Thoracic aorta (tissue), 2 donors: ENCODE measurements at places on chromosomes 7 and 10. TPM values are rescaled to one million over a fixed set of nuclear protein-coding genes. Genes with fewer than 3 reads are reported as not detected.

ZNF853 gene
- 12.7 TPM for total RNA-seq

H2BK1 gene
- total RNA-seq, result not detected

VPS37D gene
- 1.2 TPM for total RNA-seq

VWC2 gene
- not detected for total RNA-seq

TAS2R5 gene
- total RNA-seq, result 2.2 TPM

DNA sequence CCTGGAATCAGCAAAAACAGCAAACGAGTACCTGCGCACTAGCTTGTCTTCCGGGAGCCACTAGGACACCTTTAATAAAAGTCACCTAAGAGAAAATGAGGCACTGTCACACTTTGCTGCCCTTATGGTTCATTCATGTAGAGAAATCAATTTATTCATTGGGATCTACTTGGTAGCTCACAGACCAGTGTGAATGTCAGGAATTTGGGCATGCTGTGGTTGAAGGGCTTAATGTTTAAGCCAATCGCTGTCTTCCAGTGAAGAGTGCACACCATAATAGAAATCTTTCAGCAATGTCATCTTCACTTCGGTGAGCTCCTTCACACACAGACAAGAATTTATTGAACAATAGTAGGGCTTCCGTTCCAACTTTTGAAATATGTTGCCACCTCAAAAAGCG lies 65.1 kb downstream of the MARCHF5 start:
- DNase-seq, result no peak

- peak; percentile 6 for DNase-seq
Observed at GRCh38 chr7:23570592-23571200, 26.5 kb upstream of the CCDC126 start.

CFAP70 gene
- 1.9 TPM for total RNA-seq

- no peak for DNase-seq
Observed at GRCh38 chr10:108082596-108082995, 918.1 kb upstream of the SORCS1 start.

DNA sequence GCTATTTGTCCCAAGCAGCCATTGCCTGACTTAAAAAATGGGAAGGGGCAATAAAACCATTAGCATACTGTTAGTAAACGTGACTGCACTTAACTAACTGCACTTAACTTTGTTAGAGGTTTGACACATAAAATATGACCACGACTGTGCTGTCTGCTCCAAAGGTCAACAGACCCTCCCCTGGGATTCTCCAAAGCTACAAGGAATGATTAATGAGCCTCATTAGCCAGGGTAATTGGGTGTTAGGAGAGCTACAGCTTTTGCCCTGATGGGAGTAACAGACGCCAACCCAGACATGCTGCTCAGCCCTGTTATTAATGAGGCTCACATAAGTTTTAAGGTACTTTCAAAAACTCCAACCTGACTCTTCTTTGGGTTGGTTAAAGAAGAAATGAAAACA lies 129.4 kb upstream of the PLPP4 start:
- DNase-seq, result no peak

- DNase-seq, result no peak
Observed at GRCh38 chr10:95425592-95426465, 135.0 kb upstream of the PDLIM1 start.

LRRC4 gene
- 2.2 TPM for total RNA-seq

- no peak for DNase-seq
Observed at GRCh38 chr7:12570168-12570533, 369 bp upstream of the SCIN start.

DNA sequence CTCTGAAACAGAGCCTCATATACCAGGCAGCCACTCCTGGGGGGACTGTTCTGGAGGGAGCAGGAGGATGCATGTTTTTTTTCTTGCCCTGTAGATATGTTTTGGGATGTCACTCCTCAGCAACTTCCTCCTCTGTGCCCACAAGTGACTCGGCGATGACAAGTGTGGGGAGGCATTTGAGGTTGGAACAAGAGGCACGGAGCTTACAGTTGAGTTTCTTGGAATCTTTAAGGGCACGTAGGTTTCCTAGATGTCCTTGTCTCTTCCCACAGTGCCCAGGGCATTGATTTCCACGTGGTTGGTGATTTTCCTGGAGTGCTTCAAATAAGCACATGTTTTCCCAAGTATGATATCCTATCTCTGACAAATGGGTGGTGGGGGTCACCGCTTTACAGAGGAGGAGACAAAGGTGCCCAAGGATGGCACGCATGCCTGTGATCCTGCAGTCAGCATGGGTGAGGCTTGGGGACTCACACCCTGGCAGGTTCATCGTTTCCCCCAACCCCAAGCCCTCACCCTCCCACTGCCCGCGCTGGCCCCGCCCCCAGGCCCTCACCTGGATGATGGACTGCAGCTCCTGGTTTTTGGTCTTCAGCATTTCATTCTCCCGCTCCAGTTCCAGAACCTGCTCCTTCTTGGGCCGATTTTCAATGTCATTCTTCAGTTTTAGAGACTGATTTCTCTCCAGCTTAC lies 95.2 kb upstream of the GNA12 start:
- no peak for DNase-seq

DNA sequence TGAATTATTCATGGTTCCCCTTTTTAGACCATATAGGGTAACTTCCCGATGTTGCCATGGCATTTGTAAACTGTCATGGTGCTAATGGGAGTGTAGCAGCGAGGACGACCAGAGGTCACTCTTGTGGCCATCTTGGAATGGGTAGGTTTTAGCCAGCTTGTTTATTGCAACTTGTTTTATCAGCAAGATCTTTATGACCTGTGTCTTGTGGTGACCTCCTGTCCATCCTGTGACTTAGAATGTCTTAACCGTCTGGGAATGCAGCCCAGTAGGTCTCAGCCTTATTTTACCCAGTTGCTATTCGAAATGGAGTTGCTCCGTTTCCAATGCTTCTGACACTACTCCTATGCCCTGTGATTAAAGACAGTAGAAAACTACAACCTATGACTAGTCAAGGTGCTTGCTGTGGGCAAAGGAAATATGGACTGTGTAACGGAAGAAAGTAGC lies 18.8 kb upstream of the PAXIP1 start:
- DNase-seq, result no peak

- DNase-seq, result no peak
Observed at GRCh38 chr7:150307129-150307528, 16.0 kb upstream of the LRRC61 start.

SPDYE11 gene
- not detected for total RNA-seq

DNA sequence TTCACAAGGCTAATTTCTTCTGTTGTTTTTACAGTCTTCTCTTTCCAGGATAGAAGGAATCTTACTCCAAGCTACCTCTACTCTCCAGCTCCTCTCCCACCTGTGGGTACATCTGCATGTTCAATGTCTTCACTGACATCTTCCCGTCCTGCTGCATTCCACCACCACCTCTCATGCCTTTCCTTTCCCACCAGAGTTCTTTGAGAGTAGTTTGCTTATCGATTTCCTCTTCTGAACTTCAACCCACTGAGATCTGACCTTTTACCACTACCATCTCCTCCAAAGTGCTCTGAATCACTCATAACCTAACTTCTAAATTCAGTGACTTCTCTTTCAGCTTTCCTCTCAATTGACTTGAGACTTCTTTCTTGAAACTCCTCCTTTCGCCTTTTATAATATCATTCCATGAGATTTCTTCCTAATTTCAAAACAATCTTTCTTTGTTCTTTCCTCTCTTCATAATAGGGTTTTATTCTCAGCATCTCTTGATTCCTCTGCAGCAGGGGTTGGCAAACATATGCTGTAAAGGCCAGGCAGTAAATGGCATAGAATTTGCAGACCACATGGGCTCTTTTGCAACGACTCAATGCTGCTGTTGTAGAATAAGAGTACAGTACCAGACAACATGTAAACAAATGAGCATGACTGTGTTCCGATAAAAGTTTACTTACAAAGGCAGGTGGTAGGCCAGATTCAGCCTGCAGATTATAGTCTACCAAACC lies 22.1 kb downstream of the ACSL5 start:
- DNase-seq, result no peak

DNA sequence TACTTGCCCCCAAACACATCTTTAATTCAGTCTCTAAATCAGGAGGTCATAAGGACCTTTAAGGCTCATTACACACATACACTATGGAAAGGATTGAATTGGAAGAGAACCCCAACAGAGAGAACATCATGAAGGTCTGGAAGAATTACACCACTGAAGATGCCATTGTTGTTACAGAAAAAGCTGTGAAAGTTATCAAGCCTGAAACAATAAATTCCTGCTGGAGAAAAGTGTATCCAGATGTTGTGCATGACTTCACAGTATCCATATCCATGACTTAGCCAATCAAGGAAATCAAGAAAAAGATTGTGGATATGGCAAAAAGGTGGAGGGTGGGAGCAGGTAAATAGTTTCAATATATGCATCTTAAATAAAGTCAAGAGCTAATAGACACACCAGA lies 13.7 kb downstream of the LIPA start:
- DNase-seq, result no peak

DNA sequence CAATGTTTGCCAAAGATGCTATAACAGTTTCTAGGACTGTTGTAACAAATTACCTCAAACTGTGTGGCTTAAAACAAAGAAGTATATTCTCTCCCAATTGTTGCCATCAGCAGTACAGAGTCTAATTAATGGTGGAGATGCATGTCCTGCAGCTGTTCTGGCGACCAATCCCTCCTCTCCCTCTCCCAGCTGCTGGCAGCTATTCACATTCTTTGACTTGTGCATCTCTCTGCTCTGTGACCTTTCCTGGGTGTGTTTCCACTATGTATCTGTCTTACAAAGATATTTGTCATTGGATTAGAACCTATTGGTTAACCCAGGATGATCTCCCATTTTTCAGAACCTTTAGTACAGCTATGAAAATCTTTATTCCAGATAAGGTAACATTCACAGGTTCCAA lies 561.7 kb upstream of the POM121L12 start:
- no peak for DNase-seq

GRCh38 chr7:80002865-80003264 lies 131.8 kb upstream of the GNAI1 start:
- DNase-seq, result no peak

GRCh38 chr10:73650537-73651331 lies 5.1 kb downstream of the SYNPO2L start:
- DNase-seq, result no peak

AUTS2 gene
- total RNA-seq, result 101 TPM

DNA sequence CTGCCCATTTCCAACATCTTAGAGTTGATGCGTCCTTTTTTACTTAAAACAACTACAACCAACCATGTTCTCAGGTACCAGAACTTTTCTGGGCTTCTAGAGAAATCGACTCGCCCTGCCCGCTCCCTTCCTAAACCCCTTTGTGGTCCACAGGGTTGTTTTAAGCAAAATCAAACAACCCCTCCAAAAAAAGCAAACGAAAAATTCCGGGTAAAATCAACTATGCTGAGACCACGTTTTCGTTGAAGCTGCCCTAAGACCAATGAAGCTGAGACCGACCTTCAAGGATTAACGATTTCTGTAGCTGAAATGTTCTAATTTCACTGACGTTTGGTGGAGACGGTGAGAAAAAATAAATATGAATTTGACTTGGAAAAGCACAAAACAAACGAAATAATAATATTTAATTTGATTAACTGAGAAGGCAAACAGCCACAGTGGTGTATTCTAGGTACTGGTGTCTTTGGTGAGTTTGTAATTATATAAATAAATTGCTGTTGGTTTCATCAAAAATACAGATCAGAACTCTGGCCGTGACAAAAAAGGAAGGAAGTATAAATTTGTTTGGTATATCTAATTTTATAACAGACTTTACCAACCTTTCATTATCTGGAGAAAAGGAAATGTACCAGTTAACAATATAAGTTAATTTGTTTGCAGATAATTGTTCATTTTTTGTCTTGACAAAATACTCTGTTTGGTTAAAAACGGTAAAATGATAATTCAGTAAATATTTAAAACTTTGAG lies 4.7 kb upstream of the IGF2BP3 start:
- no peak for DNase-seq

DNA sequence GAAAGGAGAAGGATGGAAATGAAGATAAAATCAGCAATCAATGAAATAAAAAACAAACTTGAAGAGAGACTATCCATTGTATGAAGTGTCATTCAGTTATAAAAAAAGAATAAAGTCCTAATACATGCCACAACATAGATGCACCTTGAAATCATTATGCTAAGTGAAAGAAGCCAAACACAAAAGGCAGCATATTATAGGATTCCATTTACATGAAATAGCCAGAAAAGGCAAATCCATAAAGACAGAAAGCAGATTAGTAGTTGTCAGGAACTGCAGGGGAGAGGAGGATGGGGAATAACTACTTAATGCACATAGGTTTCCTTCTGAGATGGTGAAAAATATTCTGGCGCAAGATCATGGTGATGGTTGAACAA lies 6.6 kb upstream of the PON1 start:
- DNase-seq, result no peak

- no peak for DNase-seq
Observed at GRCh38 chr10:95840121-95840520, 67.7 kb upstream of the CC2D2B start.

- DNase-seq, result no peak
Observed at GRCh38 chr10:14405076-14406065, 74.6 kb upstream of the FRMD4A start.

PDZD7 gene
- total RNA-seq, result 1.1 TPM

GRCh38 chr10:121085367-121085766 lies 234.2 kb downstream of the WDR11 start:
- DNase-seq, result no peak

DNA sequence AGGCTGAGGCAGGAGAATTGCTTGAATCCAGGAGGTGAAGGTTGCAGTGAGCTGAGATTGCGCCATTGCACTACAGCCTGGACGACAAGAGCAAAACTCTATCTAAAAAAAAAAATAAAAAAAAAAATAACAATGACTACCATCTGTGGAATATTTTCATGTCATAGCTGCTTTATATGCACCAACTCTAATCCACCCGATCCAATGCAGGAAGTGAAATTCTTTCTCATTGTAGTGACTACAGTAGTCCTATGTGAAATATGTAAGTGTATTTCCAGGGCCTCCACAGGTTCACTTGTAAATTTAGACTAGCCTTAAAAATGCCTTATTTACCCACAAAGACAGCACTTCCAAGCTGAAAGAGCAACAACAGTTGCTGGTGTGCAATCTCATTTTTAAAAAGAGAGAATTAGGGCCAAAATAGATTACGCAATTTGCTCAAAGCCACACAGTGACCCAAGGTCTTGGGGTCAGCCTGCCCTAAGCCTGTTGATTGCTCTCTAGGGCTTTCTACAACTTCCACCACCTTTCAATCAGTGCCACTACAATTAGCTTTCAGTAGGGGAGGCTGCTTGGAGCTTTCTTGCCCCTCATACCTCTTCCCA lies 25.8 kb upstream of the EGFR start:
- DNase-seq, result no peak

LAMB1 gene
- 296 TPM for total RNA-seq

RBP4 gene
- 23.3 TPM for total RNA-seq

GALNT17 gene
- 17.6 TPM for total RNA-seq

DNA sequence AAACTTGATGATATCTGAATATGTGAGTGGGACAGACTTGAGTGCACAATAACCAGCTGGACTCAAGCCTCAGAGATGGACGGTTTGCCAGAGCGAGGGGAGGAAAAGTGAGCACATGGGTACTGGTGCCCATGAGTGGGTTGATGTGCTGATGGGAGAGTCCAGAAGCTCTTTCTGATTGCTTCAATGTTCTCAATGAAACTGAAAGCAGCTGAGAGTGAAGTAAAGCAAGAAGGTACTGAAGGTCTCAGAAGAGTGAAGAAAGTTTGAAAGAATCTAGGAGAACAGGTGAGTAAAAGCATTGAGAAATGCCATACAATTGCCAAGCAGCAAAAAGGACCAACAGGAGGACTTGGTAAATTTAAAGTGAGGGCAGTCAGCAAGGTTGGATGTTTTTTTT lies 28.6 kb downstream of the CTTNBP2 start:
- DNase-seq, result no peak

PRF1 gene
- total RNA-seq, result 3.7 TPM
